ENCODE measurements at places on chromosomes 1 and 21.

DNA sequence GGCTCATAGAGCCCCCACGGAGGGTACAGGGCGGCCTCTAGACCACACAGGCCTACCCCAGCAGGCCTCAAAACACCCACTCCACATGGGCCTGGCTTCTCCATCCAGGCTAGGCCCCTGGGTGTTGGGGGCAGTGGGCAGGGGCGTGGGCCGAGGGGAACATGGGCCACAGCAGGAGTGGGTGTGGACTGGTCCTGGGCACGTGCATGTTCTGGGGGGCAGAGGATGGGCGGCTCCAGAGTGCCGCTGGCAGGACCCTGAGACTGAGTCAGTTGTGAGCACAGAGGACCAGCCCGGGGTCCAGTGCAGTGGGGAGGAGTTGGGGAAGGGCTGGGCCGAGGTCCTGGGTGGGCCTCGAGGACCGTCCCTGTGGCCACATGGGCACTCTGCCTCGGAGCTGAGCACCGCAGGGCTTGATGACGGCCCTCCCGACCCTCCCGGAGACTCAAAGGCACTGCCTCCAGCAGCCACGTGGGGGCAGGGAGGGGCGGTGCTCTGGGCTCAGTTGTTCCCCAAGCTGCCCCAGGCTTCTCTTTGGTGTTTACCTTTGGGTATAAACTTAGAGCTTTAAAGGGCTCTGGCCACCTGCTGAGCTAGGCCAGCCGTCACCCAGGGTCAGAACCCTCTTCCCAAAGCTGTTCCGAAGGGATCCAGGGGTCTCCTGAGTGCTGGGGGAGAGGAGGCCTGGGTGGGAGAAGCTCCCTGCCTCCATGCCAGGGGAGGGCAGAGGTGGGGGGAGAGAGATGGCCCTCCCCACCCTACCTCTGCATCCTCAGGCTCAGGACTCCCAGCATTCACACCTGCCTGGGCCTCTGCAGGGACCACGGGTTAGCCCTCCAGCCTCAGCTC, 79.9 kb downstream of the MORN1 start:
- DNase-seq: peak; percentile 68

DNA sequence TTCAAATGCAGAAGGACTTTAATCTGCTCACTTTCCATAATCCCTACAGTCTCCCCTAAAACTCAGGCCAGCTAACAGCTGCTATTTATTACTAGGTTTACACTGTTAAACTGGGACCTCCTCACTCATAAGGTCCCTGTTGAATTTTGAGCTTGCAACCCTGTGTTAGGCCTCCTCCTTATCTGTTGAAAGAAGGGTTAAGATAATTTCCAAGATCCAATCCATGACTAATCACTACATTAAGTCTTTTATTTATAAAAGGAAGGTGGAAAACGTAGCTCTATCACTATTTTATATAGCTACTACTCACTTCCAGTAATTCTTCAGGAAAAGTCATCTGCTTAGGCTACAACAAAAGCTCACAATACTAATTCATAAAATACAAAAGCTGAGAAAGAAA, 79.5 kb downstream of the EVI5 start:
- no peak for DNase-seq

DNA sequence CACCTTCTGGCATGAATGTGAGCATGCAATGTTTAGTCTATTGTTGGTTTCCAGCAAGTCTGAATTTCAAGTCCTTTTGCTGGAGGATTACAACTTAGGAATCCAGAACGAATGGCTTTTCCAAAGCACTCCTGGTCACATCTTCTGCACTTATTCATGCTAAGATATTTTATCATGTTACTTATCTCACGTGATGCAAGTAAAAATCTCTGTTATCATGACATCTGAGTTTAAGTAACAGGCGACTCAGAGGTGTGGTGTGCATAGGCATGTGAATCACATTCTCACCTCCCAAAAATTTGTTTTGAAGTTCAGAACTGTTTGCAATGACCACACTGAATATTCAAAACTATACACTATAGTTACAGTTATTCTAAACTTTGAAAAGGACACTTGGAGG, 204.8 kb upstream of the FGGY start:
- DNase-seq: no peak

DNA sequence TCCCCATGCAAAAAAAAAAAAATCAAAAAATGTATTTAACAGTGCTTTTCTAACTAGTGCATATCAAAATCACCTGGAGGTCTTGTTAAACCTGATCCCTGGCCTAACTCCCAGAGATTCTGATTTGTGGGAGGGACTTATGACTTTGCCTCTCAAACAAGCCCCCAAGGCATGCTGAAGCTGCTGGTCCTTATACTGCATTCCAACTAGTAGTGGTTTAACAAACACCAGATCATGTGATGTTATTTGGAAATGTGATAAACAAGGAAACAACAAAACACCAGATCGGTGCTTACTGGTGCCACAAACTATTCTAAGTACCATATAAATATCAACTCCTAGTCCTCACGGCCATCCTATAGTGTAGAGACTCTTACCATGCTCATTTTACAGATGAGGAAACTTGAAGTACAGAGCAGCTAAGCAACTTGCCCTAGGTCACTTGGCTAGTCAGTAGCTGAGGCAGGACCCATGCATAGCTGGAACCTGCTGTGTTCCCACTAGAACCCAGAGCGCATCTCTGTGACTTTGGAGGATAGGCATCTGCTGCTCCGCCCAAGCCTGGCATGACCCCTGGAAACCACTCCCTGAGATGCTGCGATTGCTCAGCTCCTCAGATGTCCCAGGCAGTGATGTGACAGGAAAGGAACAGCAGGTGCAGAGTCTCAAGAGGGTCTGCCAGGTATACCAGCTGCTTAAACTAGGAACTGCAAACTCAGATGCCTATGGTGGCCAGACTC, 38.1 kb downstream of the SOX13 start:
- no peak for DNase-seq

GRCh38 chr1:19449454-19450228, 35.7 kb downstream of the CAPZB start:
- no peak for DNase-seq

DNA sequence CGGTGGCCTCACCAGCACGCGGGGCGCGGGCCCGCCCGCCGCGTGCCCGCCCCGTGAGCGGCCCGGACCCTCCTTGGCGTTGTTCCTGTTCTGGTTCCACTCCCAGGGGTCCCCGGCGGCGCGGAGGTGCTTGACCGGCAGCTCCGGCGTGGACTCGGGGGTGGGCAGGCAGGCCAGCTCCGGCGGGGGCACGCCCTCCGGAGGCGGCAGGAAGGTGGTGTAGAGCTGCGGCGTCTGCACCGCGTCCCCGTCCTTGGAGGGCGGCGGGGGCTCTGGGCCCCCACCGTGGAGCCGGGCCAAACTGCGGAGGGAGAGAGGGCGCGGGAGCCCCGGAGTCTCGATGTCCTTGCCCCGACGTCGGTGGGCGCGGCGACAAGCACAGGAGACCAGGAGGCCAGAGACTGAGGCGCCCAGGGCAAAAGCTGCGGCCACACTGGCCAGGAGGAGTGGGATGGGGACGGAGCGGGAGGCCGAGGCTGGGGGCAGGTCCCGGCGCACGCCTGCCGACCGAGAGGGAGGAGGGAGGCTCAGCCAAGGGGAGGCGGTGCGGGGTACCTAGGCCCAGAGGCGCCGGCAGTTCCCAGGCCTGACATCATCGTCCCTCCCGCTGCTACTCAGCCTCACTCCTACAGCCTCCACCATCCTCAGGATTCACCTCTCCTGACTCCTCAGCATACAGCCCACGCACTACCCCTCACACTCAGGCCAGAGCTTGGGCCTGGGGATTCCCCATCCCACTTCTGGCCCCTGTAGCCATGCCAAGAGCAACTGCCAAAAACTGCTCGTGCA, 13.2 kb downstream of the SEMA6C start:
- no peak for DNase-seq

DNA sequence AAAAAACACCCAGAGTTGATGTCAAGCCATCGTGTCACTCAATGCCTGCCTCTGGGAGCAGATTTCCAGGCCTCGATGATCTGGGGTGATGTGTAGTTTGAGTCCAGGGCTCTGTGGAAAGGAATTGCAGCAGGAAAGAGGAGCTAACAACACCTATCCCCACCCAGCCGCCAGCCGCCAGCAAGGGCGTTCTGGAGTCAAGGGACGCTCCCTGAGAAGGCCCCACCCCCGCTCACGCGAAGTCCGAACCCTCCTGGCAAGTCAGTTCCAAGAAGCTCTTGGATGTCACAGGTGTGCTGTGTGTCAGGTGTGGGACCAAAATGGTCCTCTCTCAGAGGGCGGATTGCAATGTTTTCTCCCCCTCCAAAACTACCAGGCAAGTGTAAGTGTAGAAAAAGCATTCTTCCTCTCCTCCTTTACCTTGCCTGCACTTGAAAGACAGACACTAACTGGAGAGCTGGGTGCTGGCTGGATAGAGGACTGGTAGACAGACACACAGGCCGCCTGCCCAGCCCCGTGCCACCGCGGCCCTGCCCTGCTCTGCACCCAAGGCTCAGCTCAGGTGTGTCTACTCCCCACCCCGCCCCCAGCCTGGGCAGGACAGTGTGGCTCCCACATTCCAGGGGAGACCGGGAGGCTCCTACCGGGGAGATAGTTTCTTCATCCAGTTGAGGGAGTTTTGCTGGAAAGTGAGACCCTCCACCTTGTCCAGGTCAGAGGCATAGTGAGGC, 8.5 kb downstream of the AGT start:
- DNase-seq: no peak

DNA sequence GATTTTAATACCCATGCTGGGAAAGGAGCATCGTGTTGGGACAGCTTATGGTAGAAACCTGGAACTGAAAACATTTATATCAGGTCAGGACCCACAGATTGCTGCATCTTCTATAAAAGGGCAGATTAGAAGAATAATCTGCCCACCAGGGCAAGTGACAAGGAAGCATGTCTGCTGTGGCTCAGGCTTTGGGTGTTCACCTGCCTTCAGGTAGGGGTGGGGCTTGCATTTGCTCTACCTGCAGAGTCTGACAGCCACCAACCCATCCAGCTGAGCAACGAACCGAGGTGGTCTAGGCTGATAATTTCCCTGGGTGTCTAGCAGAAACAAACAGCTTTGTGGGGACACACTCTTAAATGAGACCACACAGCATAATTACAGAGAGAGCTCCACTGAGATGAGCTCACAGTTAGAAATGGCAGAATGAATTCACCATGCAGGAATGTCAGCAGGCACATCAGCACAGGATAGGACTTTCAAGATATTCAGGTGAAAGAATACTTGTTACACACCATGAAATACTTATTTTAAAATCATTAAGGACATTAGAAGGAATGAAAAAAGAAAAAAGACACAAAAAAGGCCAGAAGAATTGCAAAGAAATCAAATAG, 36.1 kb upstream of the B3GALT5 start:
- no peak for DNase-seq

GRCh38 chr1:70477090-70477489, 66.0 kb downstream of the CTH start:
- DNase-seq: no peak

GRCh38 chr1:81598623-81599022, 202.1 kb upstream of the ADGRL2 start:
- DNase-seq: no peak

GRCh38 chr1:93715529-93716126, 34.0 kb upstream of the BCAR3 start:
- DNase-seq: peak; percentile 52

GRCh38 chr1:24111262-24111995, 506 bp downstream of the MYOM3 start:
- DNase-seq: no peak

DNA sequence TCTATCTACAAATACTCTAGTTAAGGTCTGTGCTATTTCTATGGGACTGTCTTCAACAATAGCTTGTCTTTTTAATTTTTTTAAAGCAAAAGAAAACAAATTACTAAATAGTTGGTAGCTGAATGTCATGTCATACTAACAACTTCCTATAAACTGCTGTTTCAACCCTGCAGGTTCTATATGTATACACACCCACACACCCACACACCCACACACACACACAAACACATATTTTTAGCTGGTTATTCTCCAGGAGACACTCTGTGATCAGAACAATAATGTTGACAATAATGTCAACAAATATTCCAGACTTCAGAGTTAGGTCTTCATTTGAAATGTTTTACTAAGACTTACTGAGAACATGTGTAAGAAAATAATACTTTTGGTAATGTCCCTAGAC, 66.7 kb downstream of the AK5 start:
- no peak for DNase-seq

DNA sequence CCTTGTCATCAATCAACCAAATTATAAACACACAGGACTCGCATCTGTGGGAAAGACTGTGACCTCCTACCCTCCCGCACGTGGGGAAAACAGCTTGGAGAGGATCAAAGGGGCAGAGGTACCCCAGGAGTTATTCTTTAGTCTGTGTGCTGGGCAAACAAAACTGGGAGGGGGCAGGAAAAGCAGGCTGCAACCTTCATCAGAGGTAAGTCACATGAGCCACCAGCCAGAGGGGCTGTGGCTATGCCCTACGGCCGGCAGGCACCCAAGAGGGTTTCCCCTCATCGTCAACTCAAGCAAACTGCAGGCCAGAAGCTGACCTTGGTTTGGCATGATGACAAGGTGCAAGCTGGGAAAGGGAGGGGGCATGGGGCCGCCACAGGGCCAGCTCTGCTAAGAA, 12.5 kb downstream of the SMIM12 start:
- no peak for DNase-seq

DNA sequence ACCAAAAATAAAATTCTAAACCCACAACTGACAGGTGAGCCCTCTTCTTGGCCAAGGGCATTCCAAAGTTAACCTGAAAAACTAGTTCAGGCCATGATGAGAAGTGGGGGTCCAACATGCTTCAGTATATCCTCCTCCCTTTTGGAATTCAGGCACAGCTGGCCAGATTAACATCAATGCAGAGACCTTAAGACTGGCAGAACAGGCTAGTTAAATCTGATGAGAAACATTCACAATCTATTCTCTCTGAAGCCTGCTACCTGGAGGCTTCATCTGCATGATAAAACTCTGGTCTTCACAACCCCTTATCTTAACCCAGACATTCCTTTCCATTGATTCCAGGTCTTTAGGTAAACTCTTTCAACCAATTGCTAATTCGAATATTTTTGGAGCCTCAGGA, 26.7 kb upstream of the ZBTB8B start:
- no peak for DNase-seq

DNA sequence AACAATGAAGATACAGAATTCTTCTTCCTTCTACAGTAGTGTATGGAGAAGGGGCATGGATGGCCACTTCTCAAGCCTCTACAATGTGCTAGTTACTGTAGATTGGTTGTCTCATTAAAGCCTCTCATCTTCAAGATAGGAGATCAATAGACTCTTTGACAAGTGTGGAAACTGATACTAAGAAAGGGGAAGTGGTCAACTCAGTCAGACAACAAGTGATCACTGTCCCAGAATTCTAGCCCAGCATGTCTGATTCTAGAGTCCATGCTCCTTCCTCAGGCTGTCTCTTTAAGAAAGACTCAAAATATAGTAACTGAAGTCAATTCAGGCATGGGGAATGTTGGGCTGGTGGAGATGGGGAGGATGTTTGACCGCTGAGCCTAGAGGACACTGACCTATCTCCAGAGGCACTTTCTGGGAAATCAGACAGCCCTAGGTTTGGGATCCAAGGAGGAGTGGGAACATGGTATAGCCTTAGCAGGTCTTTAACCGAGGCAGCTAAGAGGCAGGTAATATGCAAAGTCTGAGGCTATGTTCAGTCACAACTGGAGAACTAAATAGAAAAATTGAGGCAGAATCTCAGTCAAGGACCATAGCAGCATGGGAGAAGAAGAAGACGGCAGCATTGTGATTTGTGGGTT, 39.3 kb upstream of the EYA3 start:
- DNase-seq: no peak

Measured in activated T-cell treated with anti-CD3 and anti-CD28 coated beads, Interleukin-2, amount 50 U/mL, for 72 hours (primary cell).